Activated CD4-positive, alpha-beta memory T cell treated with anti-CD3 and anti-CD28 coated beads, Interleukin-2, amount 10 ng/mL, durations not matched to agents 7 days and 5 days (primary cell): ENCODE measurements at places on chromosomes 2 and 18. TPM values are rescaled to one million over a fixed set of nuclear protein-coding genes. Genes with fewer than 3 reads are reported as not detected.

- no peak for DNase-seq
Observed at GRCh38 chr18:78781601-78781960, 198.0 kb upstream of the SALL3 start.

GRCh38 chr2:181235683-181236459 lies 221.3 kb upstream of the ITGA4 start:
- DNase-seq = peak; percentile 27

DNA sequence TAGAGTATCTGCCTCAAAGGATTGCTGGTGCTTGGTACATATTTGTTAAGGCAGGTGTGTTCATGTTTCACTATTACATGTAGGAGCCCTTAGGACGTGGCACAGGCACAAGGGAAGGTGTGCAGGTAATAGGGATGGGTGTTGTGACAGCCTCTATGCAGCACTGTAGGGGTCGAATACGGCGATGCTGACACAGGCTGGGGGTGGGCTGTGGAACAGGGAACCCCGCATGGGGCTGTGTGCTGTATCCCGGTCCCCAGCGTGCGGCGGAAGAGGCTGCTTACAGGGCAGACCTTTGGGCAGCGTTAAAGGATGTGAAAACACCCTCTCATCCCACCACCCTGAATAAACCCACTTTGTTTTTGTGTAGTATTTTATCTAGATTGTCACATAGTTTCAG lies 21.5 kb downstream of the B3GNT2 start:
- no peak for DNase-seq

GRCh38 chr2:66803726-66804125 lies 368.8 kb downstream of the MEIS1 start:
- no peak for DNase-seq

Gene CHST9
- total RNA-seq = not detected
